RKO (cell line): ENCODE measurements at places on chromosomes 13 and 19.

DNA sequence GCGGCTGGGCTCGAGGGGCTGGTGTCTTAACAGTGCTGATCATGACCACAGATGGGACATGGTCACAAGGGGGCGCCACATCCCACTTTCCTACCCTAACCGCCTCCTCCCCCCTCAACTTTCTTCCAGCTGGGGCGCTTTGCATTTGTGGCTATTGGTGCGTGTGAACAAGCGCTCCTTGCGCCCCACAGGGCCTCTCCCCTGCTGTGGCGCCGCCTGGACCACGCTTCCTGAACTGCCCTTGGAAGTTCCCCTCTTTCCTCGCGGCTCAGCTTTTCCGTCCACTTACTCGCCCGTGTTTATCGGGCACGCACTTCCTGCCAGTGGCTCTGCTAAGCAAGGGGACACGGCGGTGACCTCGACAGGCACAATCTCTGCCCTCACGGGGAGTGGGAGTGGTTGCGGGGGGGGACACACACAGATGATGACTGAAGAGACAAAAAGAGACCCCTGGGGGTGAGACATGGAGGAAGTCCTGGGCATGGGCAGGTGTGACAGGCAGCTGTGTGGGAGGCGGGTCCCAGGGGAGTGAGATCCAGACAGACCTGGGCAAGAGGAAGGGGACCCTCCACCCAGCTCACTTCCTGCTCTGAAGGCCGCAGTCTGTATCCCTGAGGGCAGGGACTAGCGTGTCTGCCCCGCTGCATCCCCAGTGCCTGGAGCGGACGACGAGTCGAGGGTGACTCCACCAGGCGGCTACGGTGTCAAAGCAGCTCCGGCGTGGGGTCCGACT is 40.3 kb downstream of the ZNF787 start:
- DNase-seq, result no peak

DNA sequence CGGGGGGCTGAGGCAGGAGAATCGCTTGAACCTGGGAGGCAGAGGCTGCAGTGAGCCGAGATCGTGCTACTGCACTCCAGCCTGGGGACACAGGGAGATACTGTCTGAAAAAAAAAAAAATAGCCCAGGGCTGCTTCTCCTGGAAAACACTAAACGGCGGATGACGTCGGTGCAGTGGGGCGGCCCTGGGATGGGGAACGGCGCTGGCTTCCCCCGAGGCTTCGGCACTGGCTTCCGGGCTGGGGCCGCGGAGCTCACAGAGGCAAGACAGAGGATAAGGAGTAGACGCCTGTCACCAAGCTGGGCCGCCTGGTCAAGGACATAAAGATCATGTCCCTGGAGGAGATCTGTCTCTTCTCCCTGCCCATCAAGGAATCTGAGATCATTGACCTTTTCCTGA is 5.0 kb downstream of the PRSS57 start:
- no peak for DNase-seq

DNA sequence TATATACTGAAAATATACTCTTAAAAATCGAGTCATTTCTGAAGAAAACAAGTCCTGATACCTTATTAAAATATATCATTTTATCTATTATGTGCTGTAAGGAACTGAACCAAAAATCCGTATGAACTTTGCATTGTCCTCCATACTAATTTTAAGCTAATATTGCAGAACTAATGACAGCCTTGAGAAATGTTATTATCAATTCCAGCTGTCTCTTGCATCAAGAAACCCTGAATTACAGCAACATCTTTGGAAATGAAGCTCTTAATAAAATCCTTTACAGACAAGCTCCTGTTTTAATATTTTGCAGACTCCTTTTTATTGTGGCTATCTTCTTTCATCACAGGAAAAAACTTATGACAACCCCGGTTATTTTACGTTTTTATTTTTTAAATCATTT is 1335.3 kb downstream of the EFNB2 start:
- no peak for DNase-seq

- no peak for DNase-seq
Observed at GRCh38 chr13:22227895-22228294, 557.0 kb downstream of the FGF9 start.

- DNase-seq, result no peak
Observed at GRCh38 chr19:12695514-12695913, 917 bp downstream of the FBXW9 start.

GRCh38 chr19:7554990-7555864 is 19.7 kb downstream of the PNPLA6 start:
- DNase-seq, result no peak

GRCh38 chr13:40153516-40153915 is 498.1 kb downstream of the COG6 start:
- DNase-seq, result no peak

- no peak for DNase-seq
Observed at GRCh38 chr19:55640043-55640576, 692 bp upstream of the ZNF580 start.

GRCh38 chr13:106491928-106492587 is 43.4 kb downstream of the EFNB2 start:
- DNase-seq, result no peak

DNA sequence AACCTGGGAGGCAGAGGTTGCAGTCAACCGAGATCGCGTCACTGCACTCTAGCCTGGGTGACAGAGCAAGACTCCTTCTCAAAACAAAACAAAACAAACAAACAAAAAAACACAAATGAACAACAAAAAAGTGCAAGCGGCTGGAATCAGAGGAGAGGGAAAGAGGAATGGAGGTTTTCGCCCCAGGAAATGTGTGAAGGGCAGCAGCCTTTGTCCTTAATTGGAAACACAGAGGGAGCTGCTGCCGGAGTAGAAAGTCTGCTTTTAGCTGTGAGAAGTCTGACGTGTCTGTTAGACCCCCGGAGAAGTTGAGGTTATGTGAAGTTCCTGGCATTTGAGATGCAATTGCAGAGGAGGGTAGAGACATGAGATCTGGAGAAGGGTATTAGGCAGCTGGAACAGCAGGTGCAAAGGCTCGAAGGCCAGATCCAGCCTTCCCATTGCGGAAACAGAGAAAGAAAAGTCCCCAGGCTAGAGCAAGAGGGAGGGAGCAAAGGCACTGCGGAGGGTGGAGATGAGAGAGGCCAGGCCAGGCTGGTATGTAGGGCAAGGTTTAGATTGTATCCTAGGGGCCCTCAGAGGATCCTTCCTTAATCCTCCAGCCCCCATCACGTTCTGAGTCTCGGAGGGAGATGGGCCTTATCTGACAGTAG is 473 bp downstream of the TMIGD2 start:
- DNase-seq, result no peak

- no peak for DNase-seq
Observed at GRCh38 chr19:3902317-3902973, 22.0 kb downstream of the ATCAY start.

- DNase-seq, result no peak
Observed at GRCh38 chr13:100129605-100130004, 40.7 kb downstream of the PCCA start.

DNA sequence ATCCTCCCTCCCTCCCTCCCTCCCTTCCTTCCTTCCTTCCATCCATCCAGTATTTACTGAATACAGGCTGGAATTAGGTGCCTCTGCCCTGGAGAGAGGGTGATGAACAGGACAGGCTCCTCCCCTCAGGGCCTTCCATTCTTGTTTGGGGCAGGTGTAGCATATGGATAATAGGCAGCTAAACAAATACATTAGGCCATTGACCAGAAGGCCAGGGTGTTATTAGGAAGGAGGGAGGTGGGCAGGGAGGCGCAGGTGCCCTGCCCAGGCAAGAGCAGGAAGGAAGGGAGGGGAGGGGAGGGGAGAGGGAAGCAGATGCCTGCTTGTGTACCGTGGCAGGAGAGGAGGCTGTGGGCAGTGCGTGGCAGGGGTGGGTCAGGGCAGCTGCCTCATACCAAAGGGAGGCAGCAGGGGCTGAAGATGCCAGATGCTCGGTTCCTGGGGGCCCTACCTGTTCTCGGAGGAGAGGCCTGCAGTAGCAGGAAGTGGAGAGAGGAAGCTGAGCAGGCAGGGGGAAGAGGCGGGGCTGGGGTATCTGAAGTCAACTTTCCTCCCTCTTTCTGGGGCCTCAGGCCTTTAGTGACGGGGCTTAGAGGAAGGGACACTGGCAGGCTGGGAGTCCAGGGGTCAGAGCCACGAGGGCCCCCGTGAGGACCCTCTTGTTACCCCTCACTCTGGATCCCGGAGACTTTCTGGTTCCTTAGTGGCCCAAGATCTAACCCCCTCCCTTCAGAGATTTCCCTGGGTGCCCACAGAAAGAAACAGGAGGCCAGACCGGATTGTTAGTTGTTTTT is at the start of gene RINL:
RINL (minus strand) TSS at position 495 of the 794 bp plus-strand sequence. CDS start 1,533 bp downstream, outside the sequence.
- no peak for DNase-seq

- DNase-seq, result no peak
Observed at GRCh38 chr13:103255587-103256301, 189.5 kb upstream of the SLC10A2 start.

DNA sequence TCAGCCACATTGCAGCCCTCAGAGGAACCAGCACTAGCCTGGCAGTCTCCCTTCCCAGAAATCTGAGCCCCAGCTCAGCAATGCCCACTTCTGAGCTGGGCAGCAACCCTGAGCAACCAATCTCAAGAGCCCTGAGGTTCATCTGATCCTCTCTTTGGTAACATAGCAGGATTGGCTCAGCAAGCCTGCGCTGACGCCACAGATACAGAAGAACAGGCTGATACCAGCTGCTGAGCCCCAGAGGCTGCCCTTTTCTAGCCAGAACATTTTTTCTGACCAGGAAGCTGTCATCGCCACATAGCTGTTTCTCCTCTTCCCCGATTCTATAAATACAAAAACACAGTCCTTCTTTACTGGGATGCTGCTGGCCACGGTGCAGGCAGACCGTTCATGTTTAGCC is 59.8 kb downstream of the TRPM4 start:
- no peak for DNase-seq

- DNase-seq, result no peak
Observed at GRCh38 chr19:44722131-44723121, 23.5 kb downstream of the CEACAM16 start.

GRCh38 chr13:113665597-113666328 is 1.3 kb upstream of the GRK1 start:
- DNase-seq, result no peak

GRCh38 chr13:23990455-23990854 is 93.2 kb upstream of the C1QTNF9B start:
- no peak for DNase-seq

- DNase-seq, result peak; percentile 5
Observed at GRCh38 chr13:70714993-70715392, 606.7 kb upstream of the KLHL1 start.

DNA sequence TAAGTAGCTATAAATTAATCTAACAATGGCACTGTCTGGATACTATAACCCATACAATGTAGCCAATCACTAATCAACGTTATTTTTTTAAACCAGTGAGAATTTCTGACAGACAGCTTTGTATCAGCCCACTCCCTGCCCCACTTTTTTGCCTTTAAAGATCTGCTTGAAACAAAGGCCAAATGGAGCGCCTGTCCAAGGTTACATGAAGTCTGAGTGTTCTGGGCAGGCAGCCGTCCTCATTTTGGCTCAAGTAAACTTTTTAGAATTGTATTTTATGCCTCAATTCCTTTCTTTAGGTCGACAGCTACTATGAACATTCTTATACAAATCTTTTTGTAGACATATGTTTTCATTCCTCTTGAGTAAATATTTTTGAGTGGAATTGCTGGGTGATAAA is 6.2 kb downstream of the IFT88 start:
- DNase-seq, result no peak

- no peak for DNase-seq
Observed at GRCh38 chr13:32468502-32469142, 40.7 kb upstream of the N4BP2L1 start.

DNA sequence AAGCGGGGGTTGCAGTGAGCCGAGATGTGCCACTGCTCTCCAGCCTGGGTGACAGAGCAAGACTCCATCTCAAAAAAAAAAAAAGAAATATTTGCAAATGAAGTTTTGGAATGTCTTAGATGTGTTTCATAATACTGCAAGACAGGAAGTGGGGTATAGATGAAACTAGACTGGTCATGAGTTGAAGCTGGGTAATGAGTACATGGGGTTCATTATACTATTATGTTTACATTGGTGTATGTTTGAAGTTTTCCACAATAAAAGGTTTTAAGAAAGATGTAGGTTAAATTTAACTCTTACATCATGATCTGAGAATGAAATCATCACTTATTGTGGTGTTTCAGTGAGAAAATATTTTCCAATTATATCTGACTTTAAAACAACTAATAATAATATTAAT is 19.0 kb downstream of the FNDC3A start:
- DNase-seq, result no peak

- no peak for DNase-seq
Observed at GRCh38 chr13:111920306-111920931, 146.5 kb upstream of the SOX1 start.

GRCh38 chr19:18764591-18765051 is 26.5 kb downstream of the COMP start:
- peak; percentile 62 for DNase-seq

GRCh38 chr19:13051557-13052165 is 51.0 kb downstream of the LYL1 start:
- DNase-seq, result no peak

DNA sequence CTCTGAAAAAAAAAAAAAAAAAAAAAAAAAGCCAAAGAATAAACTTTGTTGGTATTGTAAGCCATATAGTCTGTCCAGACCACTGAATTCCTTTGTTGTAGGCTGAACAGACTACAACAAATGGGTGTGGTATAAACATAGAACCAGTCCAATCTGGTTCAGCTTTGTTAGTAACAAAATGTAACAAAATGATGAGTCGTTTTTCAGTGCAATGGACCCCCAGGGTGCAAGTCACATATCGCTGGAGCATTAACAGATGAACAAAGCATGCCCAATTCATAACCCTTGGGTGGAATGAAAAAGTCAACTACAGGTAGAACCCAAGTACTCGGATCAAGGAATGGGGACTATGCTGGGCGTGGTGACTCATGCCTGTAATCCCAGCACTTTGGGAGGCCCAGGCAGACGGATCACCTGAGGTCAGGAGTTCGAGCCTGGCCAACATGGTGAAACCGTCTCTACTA is 13.6 kb upstream of the FCHO1 start:
- no peak for DNase-seq

- no peak for DNase-seq
Observed at GRCh38 chr19:40803857-40804782, 5.1 kb downstream of the EGLN2 start.

DNA sequence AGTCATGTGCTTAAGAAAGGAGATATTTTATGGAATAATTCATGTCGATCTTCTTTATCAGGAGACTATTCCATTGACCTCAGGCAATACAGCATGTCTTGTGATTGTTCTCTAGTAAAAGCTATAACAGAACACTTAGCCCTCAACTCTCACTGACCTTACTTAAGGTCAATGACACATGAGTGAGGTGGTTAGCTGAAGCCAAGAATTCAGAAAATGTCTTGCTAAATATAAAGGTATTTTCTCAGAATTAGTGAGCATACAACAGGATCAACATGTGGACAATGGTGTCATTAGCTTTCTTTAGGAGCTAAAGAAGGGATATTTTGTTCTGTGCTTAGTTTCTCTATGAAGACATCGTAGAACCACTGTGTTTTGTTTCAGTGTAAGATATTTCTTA is 1730.4 kb upstream of the SLC10A2 start:
- DNase-seq, result no peak

- peak; percentile 45 for DNase-seq
Observed at GRCh38 chr13:73055813-73056564, 2.8 kb upstream of the KLF5 start.

DNA sequence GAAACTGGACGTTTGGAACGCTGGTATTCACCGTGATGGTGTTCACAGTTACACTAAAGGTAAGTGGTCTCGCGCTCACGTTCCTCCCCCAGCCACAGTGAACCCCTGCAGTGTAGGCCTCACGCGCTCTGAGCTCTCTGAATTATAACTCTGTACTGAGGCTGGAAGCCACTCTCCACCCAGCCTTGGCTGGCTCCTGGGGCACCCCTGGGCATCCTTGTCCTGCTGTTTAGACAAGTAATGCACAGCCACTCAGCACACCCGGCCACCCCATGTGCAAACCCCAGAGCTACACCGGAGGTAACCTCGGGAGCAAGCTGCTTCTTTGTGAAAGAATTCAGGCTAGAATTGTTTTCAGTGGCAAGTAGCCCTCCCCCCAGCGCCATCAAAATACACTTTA is 97.3 kb upstream of the MCF2L start:
- DNase-seq, result no peak
